AG08396 (cell line): ENCODE measurements at places on chromosomes 1 and 21.

GRCh38 chr1:201310986-201311355 is 27.7 kb downstream of the PKP1 start:
- peak; percentile 25 for DNase-seq

DNA sequence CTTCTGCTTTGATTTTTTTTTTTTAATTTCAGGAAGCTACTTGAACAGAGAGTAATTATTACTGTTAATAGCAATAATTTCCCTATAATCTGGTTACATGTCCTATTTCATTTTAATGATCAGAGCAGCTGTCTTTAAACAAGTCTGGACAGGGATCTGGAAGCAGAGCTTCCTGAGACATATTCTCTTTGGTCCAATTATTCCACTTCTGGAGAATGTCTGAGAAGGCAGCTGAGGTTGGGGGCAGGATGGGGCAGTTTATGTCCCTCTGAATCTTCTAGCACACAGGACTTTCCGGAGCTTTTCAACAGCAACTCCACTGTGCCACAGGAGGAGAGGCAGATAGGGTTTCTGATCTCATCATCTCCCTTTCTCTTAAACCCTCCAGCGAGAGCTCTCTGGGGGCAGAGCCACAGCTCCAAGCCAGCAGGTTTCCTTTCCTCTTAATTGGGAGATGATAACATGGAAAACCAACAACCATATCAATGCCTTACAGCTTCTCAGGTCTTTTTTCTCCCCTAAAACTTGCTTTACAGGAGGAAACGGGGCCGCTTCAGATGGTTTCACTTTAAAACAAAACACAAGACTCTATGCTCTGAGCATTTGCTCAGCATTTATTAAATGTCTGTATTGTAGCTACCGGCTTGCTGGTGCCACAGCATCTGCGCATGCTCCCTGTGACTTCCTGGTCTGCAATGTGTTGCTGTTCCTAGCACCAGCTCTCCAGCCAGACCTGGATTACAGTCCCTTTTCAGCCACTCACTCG is 425.7 kb upstream of the USP24 start:
- DNase-seq: peak; percentile 86

DNA sequence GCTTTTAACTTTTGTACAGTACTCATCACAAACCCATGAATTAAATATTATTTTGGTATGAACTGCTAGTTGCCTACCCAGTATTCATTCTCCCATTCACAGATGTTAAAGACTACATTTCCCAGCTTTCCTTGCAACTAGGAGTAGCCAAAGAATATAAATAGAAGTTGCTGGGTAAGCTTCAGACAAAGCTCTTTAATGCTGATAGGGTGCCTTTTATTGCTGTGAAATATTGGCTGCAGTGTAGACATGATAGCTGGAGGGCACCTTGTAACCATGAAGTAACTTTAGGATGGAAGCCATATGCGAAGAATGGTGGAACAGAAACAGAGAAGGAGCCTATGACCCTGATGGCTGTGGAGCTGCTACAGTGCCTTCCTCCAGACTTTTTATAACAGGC is 16.7 kb downstream of the JUN start:
- no peak for DNase-seq

- no peak for DNase-seq
These were observed 114.8 kb upstream of the PAXBP1 start for GRCh38 chr21:32886339-32886738.
